ENCODE measurements at places on chromosomes 5 and 9. TPM values are rescaled to one million over a fixed set of nuclear protein-coding genes. Genes with fewer than 3 reads are reported as not detected.
A peak's percentile ranks its signal among the peaks of the same experiment; 100 is the strongest.

FOXD4L6 gene
- polyA plus RNA-seq, result not detected

DNA sequence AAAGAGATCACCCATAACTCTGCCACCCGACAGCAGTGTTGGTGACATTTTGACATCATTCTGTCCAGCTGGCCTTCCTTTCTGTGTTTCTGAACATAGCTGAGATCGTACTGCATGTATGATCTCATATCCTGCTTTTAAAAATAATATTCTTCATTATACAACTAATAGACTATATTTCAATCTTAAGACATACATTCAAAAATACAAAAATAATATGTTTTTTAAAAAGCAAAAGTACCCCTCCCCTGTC, 47.7 kb upstream of the RPL26L1 start:
- no peak for DNase-seq

GRCh38 chr5:172531704-172532026, 77.3 kb upstream of the SH3PXD2B start:
- no peak for DNase-seq

ETF1 gene
- 74.4 TPM for polyA plus RNA-seq

SLCO6A1 gene
- polyA plus RNA-seq, result not detected

GRCh38 chr9:115855458-115856133, 298.0 kb upstream of the PAPPA start:
- no peak for DNase-seq

GRCh38 chr9:75891771-75892215, 1.3 kb downstream of the PCSK5 start:
- no peak for DNase-seq

ACOT12 gene
- 0.99 TPM for polyA plus RNA-seq

ZNF883 gene
- polyA plus RNA-seq, result 10.4 TPM

PCDHA4 gene
- 0.81 TPM for polyA plus RNA-seq

DNA sequence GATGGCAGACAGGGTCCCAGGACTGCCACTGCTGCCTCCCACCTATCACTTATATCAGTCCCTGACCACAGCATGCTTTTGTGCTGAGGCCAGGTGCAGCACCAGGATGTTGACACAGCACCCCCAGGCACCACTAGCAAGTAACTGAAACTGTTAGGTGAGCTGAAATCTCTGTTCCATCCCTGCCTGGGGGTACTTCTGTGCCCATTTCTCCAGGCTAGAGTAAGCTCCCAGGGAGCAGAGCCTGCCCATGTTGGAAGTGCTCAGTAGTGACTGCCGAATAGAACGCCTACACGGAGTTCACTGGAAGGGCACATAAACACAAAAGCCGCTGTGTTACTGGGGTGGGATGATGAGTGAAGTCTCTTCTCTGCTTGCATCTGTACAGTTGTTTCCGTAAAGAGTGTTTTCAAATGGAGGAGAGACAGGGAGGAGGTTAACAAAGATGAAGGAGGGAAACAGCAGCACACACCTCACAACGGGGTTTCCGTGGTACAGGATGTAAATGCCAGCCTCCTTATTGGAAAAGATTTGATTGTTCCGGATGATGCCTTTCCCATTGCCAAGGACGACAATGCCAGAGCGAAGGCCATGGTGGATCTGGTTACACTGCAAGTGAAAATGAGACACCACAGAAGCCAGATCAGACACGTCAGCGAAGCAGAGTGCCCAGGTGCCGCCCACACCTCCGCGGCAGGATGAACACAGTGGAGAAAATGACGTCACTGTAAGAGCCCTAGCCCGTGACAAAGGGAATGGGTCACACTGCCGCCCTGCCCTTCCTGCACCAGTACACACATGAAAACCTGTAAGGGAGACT, 43.1 kb downstream of the POLR1E start:
- peak; percentile 84 for DNase-seq

CSF1R gene
- polyA plus RNA-seq, result 15.8 TPM

DNA sequence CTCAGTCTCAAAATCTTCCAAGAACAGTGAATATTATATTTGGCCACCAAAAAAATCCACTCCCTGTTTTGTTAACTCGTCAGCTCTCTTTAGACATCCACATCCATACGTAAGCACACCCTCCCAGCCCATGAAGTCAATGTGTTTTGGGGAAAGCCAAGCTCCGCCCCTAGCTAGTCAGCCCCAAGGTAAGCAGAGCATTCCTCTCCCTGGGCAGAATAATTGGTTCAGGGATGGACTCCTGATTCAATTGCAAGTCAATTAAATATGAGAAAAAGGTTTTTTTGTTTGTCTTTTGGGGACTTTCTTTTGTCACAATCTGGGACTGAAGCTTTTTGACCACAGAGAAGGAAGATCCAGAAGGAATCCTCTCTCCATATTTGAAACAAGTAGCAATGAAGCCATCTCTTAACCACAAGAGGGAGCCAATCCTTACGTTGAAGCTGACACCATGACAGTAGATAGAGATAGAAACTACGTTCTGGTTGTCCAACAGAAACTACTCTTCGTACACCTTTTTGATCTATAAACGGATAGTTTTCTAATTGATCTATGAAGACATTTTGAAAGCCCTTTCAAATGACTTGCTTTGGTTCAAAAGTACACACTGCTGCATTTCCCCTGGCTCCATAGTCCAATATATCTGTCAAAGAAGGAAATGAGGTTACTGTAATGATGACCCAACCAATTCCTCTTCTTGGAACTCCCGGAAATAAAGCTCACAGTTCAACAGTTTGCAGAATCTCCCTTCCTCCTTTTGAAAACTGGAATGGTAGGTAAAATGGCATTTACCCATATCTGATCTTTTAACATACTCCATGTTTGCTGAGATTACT, 166.4 kb downstream of the TLE1 start:
- DNase-seq, result peak; percentile 44

GRCh38 chr5:154475591-154476353, 2.3 kb downstream of the HAND1 start:
- no peak for DNase-seq

DMGDH gene
- 23.2 TPM for polyA plus RNA-seq
